ENCODE measurements at places on chromosomes 1 and 21.

GRCh38 chr1:246267896-246268295, 239.2 kb downstream of the SMYD3 start:
- DNase-seq: no peak

GRCh38 chr1:65044411-65044810, 78.1 kb upstream of the JAK1 start:
- DNase-seq: no peak

GRCh38 chr1:27346991-27347624, 5.3 kb downstream of the SYTL1 start:
- DNase-seq: no peak

- DNase-seq: no peak
These were observed 265.1 kb upstream of the CAMK1G start for GRCh38 chr1:209318181-209319056.

DNA sequence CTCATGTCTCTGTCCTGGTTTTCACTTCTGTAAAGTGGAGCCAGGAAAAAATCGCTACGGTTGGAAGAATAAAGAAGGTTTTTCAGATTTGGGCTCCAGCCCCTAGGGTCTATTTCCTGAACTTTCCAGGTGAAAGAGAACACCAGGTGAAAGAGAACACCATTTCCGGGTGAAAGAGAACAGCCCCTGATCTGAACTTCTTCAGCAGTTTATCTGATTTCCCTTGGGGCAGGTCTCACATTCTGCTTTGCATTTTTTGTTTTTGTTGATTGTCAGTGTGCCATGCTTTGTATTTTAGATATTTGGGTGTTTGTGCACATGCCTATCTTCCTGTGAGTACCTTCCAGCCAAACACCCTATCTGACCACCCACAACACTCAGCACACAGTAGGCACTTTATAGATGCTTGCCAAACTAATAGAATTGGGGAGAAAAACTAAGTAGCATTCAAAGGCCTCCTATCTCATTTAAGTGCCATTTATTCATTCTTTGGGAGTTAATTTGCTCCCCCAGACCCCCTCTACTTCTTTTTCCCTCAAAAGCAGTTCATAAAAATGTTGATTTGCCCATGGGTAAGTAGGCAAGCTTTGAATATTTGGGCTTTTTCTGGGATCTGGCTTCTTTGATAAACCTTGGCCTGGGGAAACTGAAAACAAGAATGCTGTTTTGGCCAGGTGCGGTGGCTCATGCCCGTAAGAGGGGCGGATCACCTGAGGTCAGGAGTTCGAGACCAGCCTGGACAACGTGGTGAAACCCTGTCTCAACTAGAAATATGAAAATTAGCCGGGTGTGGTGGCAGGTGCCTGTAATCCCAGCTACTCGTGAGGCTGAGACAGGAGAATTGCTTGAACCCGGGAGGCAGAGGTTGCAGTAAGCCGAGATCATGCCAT, 2.2 kb downstream of the NAV1 start:
- no peak for DNase-seq

DNA sequence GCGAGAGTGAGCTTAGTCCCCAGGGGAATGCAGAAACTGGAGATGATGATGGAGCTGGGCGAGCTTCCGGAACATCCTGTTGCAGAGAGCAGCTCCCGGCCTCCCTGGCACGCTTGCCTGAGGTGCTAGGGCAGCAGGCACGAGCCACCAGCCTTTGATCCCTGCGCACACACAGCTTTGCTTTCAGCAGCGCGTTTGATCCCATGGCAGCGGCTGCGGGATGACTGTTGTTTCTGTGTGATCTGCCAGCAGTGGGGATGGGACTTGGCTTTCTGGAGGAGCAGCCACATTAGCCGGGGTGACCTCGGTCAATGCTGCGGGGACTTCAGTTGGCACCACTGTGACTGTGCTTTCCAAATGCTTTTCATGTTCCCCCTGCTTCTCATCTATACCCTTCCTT, 193.2 kb downstream of the KAZN start:
- no peak for DNase-seq

GRCh38 chr1:24868016-24868875, 61.8 kb downstream of the RUNX3 start:
- no peak for DNase-seq

DNA sequence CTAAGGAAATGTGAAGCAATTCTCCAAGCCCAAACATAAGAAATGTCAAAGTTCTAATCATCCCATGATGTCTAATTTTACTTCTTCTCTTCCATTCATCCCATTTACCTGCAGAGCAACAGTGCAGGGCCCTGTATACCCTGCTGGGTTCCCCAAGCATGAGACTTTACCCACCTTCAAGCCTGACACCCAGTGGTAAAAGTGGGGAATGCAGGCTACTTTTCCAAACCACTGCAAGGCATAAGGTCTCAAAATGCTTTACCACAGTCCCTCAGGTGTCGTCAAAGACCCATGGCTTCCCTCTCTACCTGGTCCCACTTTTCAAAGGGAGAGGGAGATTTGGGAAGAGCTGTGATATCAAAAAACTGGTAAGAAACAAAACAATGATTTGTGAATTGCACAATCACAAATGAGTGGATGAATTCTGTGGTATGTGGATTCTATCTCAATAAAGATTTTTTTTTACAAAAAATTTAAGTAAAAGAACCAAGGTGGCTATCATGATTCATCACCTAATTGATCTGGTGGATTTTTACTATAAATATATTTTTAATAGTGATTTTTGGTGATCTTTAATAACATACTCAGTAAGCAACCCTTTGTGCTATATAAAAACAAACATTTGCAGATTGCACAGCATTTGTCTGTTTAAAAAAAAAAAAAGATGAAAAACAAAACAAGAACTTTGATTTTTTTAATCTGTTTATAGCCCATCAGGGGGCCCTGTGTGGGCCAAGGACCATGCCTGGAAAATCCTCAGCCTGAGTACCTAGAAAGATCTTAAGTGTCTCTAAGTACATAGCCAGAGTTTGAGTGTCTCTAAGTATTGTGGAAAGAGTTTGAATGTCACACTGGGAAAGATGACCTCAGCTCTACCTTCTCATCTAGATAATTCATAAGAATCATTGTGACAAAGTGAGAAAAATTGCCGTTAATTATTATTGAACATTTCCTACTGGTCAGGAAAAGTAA, 73.1 kb upstream of the GJB5 start:
- DNase-seq: no peak

- peak; percentile 23 for DNase-seq
These were observed 124.5 kb downstream of the ZNF648 start for GRCh38 chr1:181936768-181937581.

- DNase-seq: no peak
These were observed 336.8 kb upstream of the CHRM3 start for GRCh38 chr1:239049571-239049970.

- no peak for DNase-seq
These were observed 121.8 kb upstream of the TNR start for GRCh38 chr1:175865041-175865766.

DNA sequence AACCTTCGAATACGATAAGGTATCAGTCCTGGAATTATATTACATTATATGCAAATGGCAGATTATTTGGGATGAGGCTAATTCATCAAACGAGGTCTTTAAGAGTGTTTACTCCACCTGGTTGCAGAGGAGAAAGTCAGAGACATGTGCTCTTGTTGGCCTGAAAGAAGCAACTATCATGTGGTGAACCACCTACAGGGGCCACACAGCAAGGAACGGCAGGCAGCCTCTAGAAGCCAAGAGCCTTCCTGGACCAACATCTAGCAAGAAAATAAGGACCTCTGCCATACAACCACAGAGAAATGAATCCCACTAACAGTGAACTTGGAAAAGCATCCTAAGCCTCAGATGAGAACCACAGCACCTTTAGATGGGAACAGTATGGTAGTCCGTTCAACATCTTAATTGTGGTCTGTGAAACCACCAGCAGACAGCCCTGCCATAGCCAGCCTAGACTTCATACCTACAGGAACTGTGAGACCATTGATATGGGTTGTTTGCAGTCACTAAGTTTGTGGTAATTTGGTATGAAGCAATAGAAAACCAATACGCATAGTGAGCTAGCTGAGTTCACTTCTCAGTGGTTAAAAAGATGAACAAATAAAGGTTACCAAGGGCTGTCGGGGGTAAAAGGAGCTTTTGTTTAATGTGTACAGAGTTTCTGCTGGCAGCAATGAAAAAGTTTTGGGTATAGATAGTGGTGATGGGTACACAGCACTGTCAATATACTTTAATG, 345.7 kb upstream of the RUNX1 start:
- no peak for DNase-seq

- DNase-seq: no peak
These were observed 73.8 kb upstream of the DUSP10 start for GRCh38 chr1:221815660-221816059.

- no peak for DNase-seq
These were observed 12.1 kb downstream of the PGBD2 start for GRCh38 chr1:248918131-248918530.

DNA sequence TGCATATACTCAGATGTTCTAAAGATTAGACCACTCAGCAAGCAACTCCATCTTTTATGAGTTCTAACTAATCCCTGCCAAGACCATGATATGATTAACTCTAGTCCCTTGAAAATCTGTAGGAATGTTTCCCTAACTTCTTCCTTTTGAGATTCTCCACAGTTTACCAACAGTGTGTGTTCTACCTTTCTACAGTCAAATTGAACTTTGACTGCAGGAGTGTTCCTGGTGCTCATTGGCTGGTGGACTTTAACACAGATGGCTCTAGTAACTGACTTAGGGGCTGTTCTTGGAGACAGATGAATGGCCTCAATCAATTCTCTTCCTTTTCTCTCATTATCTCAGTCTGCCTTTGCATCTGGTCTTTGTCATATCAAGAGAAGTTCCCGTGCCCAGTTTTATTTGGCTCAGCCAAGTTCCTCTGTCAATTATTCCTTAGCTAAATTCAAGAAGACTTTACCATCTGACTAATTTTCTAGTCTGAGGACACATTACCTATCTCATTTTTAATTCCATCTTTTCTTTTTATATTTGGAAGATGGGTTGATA, 643.9 kb upstream of the CAMK1G start:
- no peak for DNase-seq

GRCh38 chr1:67532452-67533216, 102.4 kb upstream of the SERBP1 start:
- no peak for DNase-seq

- DNase-seq: no peak
These were observed 2.5 kb downstream of the WLS start for GRCh38 chr1:68229650-68230483.

DNA sequence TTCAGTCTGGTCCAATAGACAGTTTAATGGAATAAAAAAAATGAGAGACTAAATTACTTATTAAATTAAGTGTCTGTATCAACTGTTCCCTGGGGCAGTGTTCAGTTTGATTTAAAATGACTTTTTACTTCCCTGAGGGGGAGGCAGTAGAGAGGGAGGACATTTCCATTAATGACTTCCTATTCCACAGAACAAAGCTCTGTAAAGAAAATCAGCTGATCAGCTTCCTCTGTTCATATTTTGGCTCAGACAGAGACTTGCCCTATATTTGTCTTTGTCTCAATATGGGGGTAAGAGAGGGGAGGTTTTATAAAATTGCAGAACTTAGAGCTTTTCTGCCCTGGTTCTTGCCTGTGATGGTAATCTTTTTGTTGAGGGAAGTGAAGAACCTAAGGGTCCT, 8.4 kb downstream of the CFAP126 start:
- no peak for DNase-seq

- peak; percentile 49 for DNase-seq
These were observed 95.9 kb downstream of the KCNJ15 start for GRCh38 chr21:38352536-38353219.

GRCh38 chr1:114196992-114197907, 43.6 kb upstream of the SYT6 start:
- DNase-seq: no peak

- DNase-seq: no peak
These were observed 132.4 kb upstream of the LMO4 start for GRCh38 chr1:87196110-87196827.

DNA sequence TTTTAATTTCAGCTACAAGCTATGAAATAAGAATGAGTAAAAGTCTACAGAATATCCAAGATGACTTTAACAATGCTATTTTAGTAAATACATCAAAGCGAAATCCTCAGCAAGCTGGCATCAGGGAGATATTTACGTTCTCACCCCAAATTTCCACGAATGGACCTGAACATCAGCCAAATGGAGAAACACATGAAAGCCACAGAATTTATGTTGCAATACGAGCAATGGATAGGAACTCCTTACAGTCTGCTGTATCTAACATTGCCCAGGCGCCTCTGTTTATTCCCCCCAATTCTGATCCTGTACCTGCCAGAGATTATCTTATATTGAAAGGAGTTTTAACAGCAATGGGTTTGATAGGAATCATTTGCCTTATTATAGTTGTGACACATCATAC, 13.7 kb upstream of the CLCA1 start:
- no peak for DNase-seq

DNA sequence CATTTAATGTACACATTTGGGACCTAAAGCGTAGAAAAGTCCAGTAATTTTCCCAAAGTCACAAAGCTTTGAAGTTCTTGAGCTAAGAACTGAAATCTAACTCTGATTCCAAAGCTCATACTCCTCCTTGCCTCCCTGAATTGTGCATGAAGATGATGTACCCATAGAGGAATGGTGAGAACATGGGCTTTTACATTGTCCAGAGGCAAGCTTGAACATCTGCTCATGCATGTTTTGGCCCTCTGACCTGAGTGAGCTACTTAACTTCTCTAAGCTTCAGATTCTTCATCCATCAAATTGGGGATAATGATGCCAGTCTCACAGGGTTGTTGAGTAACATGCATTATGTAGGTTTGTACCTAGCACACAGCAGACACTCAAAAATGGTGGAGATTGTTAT, 258.4 kb upstream of the HOOK1 start:
- DNase-seq: no peak

- no peak for DNase-seq
These were observed 140.9 kb downstream of the ACTL8 start for GRCh38 chr1:17895986-17896385.

DNA sequence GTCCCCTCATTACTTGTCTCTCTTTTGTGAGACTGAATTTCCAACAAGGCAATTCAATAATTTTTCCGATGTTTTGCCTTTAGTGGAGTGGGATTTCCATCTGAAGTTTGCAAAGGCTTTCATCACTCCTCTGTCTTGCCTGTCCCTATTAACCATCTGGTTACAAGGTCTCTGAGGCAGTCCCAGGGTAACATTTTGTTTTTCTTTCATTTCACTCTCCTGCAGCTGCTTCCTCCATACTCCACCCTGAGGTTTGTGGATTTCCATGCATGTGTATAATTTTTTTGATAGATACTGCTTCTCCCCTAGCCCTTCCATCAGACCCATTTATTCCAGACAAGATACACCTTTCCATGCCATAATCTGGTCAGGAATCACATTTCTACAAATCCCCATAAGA, 366.8 kb downstream of the PTBP2 start:
- DNase-seq: no peak
